ENCODE measurements at places on chromosomes 3 and 15.

GRCh38 chr3:182233957-182234356, 522.2 kb downstream of the SOX2 start:
- DNase-seq, result no peak

GRCh38 chr3:10334459-10334858, 13.5 kb upstream of the SEC13 start:
- no peak for DNase-seq

GRCh38 chr15:70093481-70094319, 4.0 kb downstream of the TLE3 start:
- DNase-seq, result no peak

DNA sequence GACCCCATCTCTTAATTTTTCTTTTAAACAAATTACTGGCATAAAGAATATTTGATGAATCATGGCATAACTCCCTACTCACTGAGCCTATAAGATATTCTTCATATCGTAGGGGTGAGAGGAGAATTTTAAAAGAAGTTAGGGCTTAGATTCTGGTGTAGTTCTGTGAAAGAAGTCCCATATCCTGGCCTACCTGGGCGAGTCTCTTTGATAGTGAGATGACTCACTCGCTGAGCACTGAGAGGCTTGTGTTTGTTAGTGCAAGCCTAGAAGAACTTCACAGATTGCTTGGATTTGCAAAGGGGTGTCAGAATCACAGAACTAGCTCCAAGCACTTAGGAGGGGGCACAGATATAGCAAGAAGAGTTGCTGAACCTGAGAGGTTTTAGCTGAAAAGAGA, 133.8 kb upstream of the TMC3 start:
- DNase-seq, result no peak

DNA sequence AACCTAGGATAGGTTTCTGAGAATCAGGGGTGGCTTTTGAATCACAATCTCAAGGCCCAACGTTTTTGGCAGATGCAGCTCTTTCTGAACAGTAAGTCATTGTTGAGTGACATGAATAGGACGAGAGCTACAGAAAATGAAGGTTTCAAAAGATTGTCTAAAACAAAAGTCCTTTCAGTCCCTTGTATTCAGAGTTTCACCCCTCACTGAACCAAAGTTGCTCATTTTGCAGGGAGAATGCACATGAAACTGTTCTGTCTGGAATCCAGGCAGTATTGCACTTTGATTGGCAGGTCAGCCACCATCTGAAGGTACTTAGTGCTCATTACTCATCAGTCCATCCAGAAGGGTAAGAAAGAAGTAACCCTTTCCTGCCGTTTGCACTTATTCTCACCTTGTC, 24.1 kb upstream of the RASGRP1 start:
- DNase-seq, result no peak

GRCh38 chr3:72451841-72452240, 396.4 kb downstream of the SHQ1 start:
- no peak for DNase-seq

DNA sequence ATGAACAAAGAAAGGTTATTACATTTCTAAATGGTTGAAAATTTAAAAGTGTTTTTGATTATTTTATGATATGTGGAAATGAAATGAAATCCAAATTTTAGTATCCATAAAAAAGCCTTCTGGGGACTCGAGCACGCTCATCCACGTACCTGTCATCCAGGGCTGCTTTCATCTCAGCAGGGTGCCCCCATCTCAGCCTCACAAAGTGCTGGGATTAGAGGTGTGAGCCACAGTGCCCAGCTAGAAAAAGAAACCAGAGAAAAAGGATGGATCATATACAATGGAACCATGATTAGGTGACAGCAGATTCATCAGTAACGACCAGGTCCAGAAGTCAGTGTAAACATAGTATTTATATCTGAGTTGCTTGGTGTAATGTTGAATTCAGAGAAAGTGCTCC, 49.7 kb downstream of the STARD5 start:
- no peak for DNase-seq

GRCh38 chr3:36505393-36505792, 125.1 kb downstream of the STAC start:
- DNase-seq, result no peak

- no peak for DNase-seq
Measured at GRCh38 chr15:50053055-50053856, 65.8 kb downstream of the ATP8B4 start.

Measured in thoracic aorta (tissue), 2 donors.